Colonic mucosa (tissue), 4 donors: ENCODE measurements at places on chromosomes 11 and 22. TPM values are rescaled to one million over a fixed set of nuclear protein-coding genes. Genes with fewer than 3 reads are reported as not detected.

DNA sequence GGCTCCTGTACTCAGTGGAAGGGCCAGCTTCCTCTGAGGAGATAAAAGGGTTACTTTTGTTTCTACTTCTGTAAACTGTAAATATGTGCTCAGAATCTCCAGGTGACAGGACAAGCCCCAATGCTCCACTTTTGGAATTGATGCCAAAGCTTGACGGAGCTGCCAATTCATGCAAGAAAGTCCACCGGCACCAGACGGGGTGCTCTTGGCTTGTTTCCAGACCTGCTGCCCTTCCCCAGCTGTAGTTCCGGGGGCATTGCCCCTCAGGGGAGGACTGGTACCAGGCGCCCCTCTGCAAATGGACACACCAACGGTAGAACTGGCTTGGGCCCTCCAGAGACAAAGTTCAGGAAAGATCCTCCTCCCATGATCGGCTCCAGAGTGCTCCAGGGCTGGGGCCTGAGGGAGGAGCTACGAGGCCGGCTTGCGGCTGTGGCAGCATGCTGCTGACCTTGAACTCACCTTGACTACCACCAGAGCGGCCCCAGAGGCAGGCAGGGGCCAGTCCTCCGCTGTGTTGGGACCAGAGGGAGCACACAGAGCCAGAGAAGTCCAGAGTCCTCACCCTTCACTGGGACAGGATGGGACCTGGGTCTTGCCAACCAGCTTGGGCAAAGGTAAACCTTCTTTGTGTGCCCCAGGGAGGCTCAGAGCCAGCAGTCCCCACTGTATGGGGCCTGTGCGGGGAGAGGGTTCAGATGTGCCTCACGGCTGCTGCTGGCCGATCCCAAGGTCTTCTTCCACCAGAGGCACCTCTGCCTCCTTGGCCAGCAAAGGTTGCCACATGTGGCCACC, 17.8 kb upstream of the OAF start:
- DNase-seq = no peak

DNA sequence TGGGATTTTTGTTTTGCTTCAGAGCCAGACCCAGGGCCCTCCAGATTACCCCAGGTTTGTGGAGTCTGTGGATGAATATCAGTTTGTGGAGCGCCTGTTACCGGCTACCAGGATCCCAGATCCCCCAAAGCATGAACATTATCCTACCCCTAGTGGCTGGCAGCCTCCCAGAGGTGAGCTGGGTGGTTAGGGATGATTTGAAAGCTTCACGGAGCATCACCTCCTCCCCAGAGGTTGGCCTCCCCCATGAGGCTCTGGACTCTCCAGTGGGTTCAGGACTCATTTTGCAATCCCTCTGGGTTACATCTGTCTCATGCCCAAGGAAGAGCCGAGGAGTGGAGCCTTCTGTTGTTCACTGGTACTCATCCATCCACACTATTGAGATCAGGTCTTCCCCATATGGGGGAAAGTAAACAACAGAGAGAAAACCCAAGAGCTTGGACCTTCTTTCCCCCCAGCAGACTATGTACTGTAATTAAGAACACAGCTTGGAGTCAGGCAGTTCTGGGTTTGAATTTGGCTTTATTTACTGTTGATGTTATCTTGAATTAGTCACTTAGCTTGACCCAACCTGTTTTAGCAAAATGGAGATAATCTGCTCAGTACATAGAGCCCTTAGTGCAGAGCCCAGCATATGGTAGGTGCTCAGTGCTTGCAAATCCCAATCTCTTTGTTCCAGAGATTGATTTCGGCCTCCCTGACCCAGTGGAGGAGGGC, 2.5 kb downstream of the MRPL49 start:
- DNase-seq = no peak

The MED19 gene
- 14.0 TPM for total RNA-seq

DNA sequence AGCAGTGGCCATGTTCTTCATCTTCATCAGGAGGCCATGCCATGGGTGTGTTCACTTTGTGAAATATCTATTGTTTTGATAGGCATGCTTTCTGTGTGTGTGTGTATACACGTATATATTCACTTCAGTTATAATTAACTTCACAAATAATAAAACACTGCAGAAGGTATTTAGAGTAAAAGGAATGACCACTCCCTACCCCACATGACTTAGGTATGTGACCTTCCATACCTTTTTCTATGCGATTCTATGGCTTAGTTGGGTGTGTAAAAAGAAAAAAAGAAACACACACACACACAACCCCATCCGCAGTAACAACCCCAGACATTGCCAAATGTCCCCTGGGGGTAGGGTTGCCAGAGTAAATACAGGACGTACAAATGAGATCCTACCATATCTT, 72.0 kb downstream of the CYTH4 start:
- no peak for DNase-seq

The TUBA8 gene
- 1.6 TPM for total RNA-seq

The OOSP3 gene
- total RNA-seq = not detected

DNA sequence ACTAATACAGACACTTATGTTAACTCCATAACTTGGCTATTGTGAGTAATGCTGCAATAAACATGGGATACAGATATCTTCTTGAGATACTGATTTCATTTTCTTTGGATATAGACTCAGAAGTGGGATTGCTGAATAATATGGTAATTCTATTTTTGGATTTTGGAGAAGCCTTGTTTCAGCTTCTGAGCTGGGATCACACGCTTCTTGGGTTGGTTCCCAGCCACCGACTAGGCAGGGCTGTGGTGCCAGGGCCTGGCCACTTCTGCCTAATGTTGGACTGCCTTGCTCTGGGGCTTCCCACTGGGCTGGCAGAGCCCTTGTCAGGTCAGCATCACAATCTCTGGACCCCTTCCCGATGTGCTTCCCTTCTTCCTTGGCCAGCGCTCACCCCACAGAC, 14.0 kb upstream of the MCHR1 start:
- no peak for DNase-seq

GRCh38 chr11:70443773-70444030, 45.4 kb downstream of the CTTN start:
- DNase-seq = no peak

The DCDC1 gene
- not detected for total RNA-seq

The TCN2 gene
- total RNA-seq = 9.3 TPM

DNA sequence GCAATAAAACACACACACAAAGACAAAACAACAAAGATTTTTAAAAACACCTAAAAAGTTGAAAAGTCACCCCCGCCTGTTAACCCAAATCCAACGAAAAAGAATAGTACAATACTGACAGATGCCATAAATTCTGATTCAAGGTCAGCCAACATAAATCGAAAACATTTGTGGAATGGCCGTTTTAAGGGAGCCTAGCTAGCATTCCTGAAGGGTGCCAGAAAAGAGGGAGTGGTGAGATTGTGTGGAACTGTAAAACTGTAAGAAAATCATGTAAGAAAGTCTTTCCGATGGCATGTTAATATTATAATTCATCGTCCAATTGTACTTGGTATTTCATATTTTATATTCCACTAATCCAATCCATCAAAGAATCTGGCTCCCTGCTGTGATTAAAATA, 75.1 kb downstream of the RAB38 start:
- no peak for DNase-seq

DNA sequence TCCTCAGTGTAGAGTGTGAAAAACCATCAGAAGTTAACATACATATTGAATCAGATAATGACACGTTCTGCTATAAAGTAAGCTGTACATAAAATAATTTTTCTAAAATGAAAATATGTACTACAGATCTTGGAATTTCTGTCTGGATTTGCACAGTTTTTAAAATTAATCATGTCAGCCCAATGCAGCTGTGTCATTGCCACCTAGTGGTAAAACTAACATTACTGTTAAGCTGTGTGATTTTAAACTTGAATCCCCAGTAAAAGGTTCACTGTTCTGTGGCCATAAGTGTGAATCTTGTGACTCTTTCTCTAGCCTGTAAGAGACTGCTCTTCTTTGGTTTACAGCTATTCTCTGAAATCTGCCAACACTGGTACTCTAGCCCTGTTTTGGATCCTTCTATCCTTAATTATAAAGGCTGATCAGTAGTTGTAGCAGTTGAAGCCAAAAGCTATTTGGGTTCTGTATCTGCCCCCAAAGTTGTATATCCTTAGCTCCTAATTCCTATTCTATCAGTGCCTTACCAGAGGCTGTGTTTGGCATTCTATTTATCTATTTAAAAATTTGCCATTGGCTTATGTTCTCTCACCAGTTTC, 4.0 kb downstream of the JRKL start:
- DNase-seq = no peak

DNA sequence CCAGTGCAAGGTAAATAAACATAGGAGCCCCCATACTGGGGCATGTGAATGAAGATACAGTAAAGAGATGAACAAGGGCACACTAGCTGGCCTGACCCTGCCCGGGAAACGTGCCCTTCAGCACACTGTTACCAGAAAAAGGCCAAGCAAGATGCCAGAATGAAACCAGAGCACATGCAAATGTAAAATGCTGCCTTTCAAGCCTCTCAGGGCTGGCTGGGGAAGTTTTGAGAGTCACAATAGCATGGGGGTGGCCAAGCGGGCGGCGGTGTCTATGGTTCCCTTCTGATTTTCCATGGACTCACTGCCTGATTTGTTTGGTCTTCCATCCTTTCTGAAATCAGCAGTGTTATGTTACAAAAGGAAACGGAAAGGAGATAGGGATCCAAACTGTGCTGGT, 18.9 kb upstream of the SUSD2 start:
- no peak for DNase-seq

The MS4A4A gene
- total RNA-seq = 5.6 TPM

DNA sequence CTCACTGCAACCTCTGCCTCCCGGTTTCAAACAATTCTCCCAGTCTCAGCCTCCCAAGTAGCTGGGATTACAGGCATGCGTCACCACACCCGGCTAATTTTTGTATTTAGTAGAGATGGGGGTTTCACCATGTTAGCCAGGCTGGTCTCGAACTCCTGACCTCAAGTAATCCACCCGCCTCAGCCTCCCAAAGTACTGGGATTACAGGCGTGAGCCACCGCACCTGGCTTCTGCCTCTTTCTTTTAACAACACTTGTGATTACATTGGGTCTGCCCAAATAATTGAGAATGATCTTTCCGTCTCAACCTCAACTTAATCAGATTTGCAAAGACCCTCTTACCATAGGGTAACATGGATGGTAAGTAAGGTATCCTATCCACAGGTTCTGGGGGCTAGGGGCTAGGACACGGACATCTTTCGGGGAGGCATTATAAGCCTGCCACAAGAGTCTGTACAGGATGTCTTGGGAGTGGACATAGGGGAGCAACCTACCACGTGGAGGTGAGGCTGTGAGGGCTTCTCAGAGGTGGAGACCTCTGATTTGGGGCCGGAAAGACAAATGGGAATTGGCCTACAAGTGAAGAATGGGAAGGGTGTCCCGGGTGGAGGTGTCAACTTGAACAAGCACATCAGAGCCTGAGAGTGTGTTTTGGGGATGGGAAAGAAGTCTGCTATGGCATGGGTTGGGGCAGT, 2.7 kb upstream of the CBX6 start:
- no peak for DNase-seq

The TMEM45B gene
- total RNA-seq = 303 TPM

- DNase-seq = no peak
Observed at GRCh38 chr11:33227578-33228261, 29.5 kb upstream of the HIPK3 start.

The ADORA2A gene
- total RNA-seq = 2.5 TPM

- DNase-seq = no peak
Observed at GRCh38 chr11:86091566-86091965, 22.7 kb upstream of the PICALM start.

- peak; percentile 98 for DNase-seq
Observed at GRCh38 chr22:38201711-38202436, at the start of gene MAFF. TSS of gene MAFF (plus strand) at chr22:38201994. CDS start at chr22:38213854, 11,860 bp downstream.

DNA sequence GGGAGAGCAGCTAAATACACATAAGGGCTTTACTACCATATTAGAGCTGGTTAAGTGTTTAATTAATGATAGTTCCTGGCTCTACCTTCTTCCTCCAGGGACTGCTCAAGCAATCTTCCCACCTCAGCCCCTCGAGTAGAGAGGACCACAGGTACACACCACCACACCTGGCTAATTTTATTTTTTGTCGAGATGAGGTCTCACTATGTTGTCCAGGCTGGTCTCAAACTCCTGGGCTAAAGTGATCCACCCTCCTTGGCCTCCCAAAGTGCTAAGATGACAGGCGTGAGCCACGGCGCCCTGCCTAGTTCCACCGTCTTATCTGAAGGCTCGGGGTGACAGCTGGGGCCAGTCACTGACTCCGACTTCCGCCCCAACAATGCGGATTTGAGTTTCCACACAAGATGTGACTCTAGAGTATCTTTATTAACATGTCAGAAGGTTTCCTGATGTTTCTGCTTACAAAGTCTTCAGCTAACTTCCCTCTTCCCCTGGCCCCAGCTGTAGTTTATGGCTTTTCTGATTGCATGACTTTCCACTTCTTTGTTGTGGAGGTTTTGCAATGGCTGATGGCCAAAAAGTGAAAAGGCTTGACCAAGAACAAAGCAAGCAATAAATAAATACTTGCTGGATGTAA, 16.8 kb downstream of the TPST2 start:
- DNase-seq = no peak

The CCDC81 gene
- total RNA-seq = 0.32 TPM

GRCh38 chr11:5698281-5698680, 8.7 kb downstream of the TRIM22 start:
- no peak for DNase-seq

- peak; percentile 53 for DNase-seq
Observed at GRCh38 chr11:126282361-126282735, 545 bp upstream of the TIRAP start.

GRCh38 chr22:50460938-50461337, 13.9 kb downstream of the SBF1 start:
- peak; percentile 56 for DNase-seq
